ENCODE measurements at places on chromosomes 7 and 10.

DNA sequence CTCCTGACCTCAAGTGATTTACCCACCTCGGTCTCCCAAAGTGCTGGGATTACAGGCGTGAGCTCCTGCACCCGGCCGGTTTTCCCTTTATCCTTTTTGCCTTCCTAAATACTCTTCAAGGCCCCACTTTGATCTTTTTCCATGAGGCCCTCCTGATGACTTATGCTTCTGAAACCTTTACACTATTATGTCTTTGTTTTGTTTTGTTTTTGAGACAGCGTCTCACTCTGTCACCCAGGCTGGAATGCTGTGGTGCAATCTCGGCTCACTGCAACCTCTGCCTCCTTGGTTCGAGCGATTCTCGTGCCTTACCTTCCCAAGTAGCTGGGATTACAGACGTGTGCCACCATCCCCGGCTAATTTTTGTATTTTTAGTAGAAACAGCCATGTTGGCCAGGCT, 3.8 kb downstream of the STMP1 start:
- no peak for DNase-seq

DNA sequence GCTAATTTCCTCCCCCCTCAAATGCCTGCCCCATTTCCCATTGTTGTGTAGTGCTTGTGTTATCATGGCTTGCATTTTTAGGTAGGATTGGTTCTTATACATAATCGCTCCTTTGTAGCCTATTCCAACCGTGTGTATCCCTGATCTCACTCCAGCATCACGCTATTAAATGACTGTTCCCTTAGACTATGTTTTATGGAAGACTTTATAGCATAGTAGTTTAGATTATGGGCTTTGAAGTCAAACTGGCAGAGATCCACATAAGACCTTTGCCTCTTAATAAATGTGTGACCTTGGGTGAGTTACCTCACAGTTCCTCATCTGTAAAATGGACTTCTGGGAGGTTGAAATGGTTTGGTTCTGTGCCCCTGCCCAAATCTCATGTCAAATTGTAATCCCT, 5.4 kb upstream of the RABGEF1 start:
- no peak for DNase-seq

GRCh38 chr10:75305675-75306074, 69.9 kb upstream of the COMTD1 start:
- DNase-seq: no peak

- no peak for DNase-seq
Measured at GRCh38 chr10:28331841-28332240, 29.0 kb upstream of the MPP7 start.

DNA sequence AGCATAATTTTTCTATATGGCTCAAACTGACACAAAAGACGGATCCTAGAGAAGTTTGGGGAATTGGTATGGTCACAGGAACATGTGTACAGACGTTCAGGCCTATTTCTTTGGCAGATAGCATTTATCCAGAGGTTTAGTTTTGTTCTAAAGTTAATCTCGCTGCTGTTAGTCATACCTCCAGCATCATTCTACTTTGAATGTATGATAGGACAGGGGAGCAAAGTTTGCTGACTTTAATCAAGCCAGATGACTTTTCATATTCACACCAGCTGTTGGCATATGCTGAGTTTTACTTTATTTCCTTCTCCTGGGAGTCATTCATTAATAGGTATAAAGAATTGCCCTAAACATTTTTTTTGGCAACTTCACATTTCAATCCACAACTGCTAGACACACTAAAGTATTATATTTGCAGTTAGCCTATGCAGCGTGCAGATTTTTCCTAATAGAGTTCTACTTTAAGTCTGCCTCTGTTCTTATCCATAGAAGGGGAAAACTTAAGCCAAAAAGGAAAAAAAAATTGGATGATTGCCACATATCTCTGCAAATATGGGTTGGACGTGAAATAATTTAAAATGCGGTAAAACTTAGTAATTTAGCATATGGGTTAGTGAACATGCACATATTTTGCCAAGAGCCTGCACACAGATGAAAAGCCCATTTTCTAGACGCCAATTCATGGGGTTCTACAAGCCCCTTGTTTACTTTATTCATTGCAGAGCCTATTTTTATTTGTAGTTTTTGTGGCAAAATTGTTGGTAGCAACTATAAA, 213.1 kb downstream of the C7orf25 start:
- DNase-seq: no peak

GRCh38 chr10:63217120-63217605, 84.0 kb downstream of the NRBF2 start:
- no peak for DNase-seq

GRCh38 chr7:114930829-114931655, 9.1 kb downstream of the MDFIC start:
- no peak for DNase-seq

- DNase-seq: no peak
Measured at GRCh38 chr7:18081617-18082016, 54.0 kb upstream of the PRPS1L1 start.

DNA sequence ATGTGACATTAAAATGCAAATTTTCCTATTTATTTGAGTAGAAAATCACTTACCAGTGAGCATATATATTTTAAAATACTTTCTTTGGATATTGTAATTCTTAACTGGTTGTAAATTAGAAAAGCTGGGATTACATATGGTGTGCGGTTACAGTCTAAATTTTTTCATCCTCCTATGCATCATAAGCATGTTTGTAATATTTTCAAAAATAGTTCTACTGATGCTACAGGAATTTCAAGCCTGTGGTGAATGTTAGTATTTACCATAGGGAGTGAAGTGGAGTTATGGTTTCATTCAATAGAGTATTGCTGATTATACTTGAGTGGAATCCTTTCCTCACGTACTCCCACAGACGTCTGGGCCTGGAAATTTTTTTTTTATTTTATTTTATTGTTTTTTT, 34.6 kb upstream of the ST7 start:
- no peak for DNase-seq

DNA sequence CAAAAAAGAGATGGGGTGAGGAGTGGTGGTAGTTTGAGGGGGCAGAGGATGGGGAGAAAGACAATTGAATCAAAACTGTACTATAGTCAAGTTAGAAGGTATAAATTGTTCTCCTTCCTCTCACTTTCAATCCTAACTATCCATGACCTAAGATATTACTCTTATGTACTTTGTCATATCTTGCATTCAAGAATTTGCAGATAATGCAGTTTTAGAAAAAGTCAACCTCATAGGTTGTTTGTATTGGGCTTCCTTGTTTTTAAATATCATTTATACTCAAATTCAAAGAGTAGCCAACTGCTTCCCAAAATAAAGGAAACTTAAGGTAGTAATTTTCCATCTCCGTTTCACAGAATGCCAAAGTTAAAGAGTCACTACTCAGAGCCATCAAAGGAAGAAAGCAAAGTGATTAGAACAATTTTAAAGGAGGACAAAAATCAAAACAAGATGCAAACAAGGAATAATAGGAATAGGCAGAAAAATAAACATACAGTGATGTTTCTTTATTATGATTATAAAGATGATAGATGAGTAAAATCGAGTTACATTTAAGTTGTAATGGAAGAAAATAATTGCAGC, 32.7 kb downstream of the MET start:
- DNase-seq: no peak

DNA sequence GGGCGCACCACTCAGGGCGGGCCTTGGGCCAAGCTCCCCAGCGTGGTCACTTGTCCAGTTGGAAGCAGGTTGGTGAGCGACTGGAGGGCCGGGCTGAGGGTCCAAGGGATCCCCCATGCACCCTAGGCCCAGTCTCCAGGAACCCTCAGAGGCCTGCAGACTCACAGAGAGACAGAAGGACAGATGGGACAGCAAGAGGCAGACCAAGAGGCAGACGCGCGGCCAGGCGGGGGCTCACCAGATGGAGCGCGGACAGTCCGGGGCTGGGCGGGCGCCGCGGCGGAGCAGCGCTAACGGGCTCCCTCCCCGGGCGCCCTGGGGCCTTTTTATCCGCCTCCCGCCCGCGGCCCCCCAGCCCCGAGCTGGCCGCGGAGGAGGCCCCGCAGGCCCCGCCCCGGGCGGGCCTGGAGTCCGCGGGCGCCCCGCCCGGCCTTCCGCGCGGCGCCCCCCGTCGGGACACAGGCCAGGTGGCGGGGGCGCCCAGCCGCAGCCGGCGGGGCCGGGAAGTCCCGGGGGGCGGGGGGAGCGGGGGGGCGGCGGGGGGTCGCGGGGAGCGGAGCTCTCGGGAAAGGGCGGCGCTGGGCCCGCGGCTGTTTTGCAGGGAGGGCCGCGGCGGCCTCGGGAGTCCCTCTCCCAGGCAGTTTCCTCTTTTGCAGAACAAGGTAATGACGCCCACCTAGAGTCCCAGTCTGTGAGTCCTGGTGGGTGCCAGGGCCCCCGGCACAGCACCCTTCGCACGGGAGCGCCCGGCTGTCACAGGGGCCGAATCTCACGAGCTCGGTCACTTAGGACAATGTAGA, at the start of gene LOXL4:
TSS of gene LOXL4 (minus strand) at position 301 of the 800 bp plus-strand sequence. CDS start 5,175 bp downstream, outside the sequence.
- no peak for DNase-seq

DNA sequence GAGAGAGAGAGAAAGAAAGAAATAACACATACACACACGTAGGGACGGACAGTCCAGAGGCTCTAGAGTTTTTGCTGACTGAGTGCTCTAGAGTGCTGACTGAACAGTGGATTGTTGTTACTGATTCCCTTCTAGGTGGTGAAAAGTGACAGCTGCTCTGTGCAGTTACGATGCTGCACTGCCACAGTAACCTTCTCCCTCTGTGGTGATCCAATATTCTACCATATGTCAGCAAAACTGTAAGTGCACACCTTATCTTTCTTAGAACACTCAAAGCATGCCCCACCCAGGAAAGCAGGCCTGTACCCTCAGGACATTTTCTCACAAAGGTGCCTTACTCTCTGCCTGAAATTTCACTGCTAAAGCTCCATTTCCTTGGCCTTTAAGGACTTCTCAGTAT, 1023.5 kb downstream of the TYW1 start:
- no peak for DNase-seq

Data from stimulated activated CD4-positive, alpha-beta T cell treated with anti-CD3 and anti-CD28 coated beads, Interleukin-15, amount 100 ng/mL, for 24 hours (primary cell).